ENCODE measurements at places on chromosomes 13 and 19. TPM values are rescaled to one million over a fixed set of nuclear protein-coding genes. Genes with fewer than 3 reads are reported as not detected.

ZNF136 gene
- total RNA-seq = 14.4 TPM

- H3K27ac ChIP-seq = no peak overlapping the region
- DNase-seq = no peak
- H3K36me3 ChIP-seq = peaks cover 10% of the 10 kb centered on the region
- no peaks in the 10 kb centered on the region for H3K27me3 ChIP-seq
- H3K4me3 ChIP-seq = no peak overlapping the region
Measured at GRCh38 chr13:51728972-51729371, 75.0 kb downstream of the DHRS12 start.

DNA sequence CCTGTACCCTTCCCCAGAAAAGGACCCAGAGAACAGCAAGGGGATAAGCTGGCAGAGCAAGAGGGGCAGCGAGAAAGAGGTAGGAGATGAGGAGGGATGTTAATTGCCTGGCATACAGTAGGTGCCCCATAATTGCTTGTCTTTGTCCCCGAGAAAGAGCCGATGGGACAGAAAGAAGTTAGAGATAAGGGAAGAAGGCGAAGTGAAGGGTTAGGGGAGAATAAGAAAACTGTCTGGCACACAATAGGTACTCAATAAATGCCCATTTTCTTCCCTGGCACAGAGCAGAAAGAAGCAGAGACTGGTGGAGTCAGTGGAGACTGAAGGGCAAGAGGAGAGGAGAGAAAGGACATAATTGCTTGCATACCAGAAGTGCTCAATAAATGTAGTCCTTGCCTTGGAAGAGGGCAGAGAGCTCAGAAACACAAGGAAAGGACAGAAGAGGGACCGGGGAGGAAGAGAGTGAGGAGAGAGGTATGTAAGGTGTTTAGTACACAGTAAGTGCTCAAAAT lies 15.9 kb downstream of the JOSD2 start:
- H3K4me3 ChIP-seq = no peak overlapping the region
- no peaks in the 10 kb centered on the region for H3K36me3 ChIP-seq
- no peak for DNase-seq
- H3K27ac ChIP-seq = no peak overlapping the region
- no peaks in the 10 kb centered on the region for H3K27me3 ChIP-seq

GRCh38 chr19:2108251-2109016 lies 11.7 kb downstream of the IZUMO4 start:
- no peak overlapping the region for H3K27ac ChIP-seq
- H3K4me3 ChIP-seq = no peak overlapping the region
- no peaks in the 10 kb centered on the region for H3K4me1 ChIP-seq
- H3K27me3 ChIP-seq = no peaks in the 10 kb centered on the region
- H3K36me3 ChIP-seq = peaks cover 88% of the 10 kb centered on the region

- H3K4me1 ChIP-seq = peaks cover 10% of the 10 kb centered on the region
- peaks cover 56% of the 10 kb centered on the region for H3K36me3 ChIP-seq
- no peak overlapping the region for H3K4me3 ChIP-seq
- H3K27ac ChIP-seq = peak overlapping the region; percentile 11
Measured at GRCh38 chr19:46839752-46840497, 10.7 kb downstream of the AP2S1 start.

GRCh38 chr13:76289558-76289957 lies 596.6 kb downstream of the KCTD12 start:
- no peaks in the 10 kb centered on the region for H3K4me1 ChIP-seq
- DNase-seq = no peak
- H3K27me3 ChIP-seq = no peaks in the 10 kb centered on the region
- H3K36me3 ChIP-seq = no peaks in the 10 kb centered on the region

DNA sequence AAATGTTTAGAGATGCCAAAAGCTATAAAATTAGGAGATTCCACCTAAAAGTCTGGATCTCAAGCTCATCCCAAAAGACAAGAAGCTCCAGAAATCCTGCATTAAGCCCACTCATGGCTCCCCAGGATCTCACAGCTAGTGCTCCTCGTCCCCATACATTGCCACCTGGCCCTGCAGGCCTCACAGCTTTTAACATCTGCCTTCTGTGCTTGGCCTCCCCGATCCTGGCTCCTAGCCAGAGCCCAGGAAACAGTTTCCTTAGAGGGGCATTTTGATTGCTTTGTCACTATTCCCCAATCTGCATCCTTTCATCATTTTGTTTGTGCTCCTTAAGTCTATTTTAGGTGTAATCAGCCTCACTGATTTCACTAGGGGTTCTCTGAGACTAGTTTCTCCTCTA lies 14.5 kb upstream of the DCT start:
- H3K27me3 ChIP-seq = no peaks in the 10 kb centered on the region
- H3K4me3 ChIP-seq = no peak overlapping the region
- no peaks in the 10 kb centered on the region for H3K36me3 ChIP-seq
- no peak overlapping the region for H3K27ac ChIP-seq

Measured in upper lobe of right lung (tissue), 1 donor.